ENCODE measurements at places on chromosomes 1 and 21. TPM values are rescaled to one million over a fixed set of nuclear protein-coding genes. Genes with fewer than 3 reads are reported as not detected.

The SPRR4 gene
- total RNA-seq: not detected

The PLD5 gene
- total RNA-seq: 2.4 TPM

The SLAMF9 gene
- 1.9 TPM for total RNA-seq

The RNU1-2 gene
- total RNA-seq: under 0.01 TPM

The TMEM183A gene
- total RNA-seq: 41.7 TPM

DNA sequence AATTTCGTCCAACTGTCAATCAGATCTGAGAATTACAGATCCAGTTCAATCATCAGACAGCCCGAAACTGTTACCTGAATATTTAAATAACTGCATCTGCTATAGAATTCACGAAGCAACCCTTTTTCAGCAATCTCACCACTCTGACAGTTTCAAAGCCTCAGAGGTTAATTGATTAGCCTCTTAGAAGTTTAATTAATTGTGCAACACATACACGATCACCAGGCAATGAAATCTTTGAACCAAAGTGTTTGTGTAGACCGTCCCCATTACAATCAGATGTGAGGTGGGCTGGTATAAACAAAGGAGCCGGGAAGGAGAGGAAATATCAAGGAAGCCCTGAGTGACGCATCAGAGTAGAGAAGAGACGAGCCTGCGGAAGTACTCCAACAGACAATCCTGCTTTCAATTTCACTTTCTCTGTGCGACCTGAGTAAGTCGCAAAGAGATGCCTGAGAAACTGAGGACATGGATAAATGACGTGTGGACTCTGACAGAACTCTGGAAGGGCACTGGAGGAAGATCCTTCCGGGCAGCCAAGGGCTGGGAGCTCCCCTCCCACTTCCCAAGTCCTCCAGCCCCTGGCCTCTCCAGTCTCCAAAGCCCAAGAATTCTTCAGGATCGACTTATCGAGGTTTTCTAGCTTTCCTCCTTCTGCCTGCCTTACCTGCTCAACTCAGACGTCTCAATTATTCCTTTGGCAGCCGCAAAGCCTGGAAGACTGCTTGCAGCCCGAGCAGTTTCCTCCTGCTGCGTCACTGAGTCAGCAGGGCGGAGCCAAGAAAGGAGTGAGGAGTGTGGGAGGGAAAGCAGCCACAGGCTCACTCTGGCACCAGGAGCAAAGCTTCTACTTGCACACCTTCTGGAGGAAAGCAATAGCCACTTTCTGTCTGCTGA, at the start of gene RNASEL:
TSS of gene RNASEL (minus strand) at position 757 of the 897 bp plus-strand sequence. CDS start 2,450 bp downstream, outside the sequence.
- peak; percentile 88 for DNase-seq

DNA sequence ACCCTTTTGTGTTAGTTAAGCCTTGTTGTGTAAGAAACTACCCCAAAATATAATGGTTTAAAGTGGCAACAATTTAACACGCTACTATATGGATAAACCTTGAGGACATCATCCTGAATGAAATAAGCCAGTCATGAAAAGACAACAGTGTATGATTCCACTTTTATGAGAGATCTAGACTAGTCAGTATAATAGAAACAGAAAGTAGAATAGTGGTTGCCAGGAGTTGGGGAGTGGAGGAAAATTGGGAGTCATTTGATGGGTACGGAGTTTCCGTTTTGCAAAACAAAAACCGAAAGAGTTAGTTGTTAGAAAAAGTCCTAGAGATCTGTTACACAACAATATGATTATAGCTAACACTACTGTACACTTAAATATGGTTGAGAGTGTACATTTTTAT, 16.0 kb upstream of the CHIA start:
- DNase-seq: no peak

GRCh38 chr1:119724611-119725218, 13.0 kb downstream of the PHGDH start:
- no peak for DNase-seq

GRCh38 chr1:6350416-6351088, 43.0 kb downstream of the ACOT7 start:
- no peak for DNase-seq

DNA sequence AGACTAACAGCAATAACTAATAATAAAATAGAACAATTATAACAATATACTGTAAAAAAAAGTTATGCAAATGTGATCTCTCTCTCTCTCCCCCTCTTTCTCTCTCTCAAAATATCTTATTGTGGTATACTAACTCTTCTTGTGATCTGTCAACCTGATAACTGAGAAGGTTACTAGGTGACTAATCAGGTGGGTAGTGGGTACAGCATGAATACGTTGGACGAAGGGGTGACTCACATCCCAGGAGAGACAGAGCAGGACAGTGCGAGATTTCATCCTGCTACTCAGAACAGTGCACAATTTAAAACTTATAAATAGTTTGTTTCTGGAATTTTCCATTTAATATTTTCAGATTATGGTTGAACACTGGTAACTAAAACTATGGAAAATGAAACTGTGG, 257.5 kb downstream of the LRRC40 start:
- no peak for DNase-seq

DNA sequence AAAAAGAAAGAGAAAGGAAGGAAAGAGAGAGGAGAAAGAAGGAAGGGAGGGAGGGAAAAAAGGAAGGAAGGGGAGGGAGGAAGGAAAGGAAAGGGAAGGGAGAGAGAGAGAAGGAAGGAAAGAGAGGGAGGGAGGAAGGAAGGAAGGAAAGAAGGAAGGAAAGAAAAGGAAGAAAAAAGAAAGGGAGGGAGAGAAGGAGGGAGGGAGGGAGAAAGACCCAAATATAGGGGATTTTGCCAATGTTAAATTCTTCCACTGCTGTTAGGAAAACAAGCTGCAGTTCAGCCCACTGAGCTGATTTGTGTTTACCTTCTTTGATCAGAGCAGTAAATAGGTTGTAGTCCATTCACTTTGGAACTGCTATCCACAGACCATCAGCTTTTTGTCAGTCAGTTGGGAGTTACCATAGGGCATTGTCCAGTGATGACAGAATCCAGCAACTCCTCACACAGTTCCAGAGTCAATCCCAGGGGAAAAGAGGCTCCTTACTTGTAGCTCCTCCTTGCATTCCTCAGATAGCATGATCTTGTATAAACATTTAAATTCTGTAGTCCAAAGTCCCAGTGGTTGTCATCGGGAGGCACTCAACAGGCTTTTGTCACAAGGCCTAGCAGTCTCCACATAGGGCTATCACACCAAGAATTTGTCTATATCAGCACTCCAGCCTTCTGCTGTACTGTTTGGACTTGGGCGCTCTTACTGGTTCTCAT, 13.5 kb upstream of the PPP1R8 start:
- DNase-seq: peak; percentile 74

- no peak for DNase-seq
These were observed 546 bp downstream of the KIF21B start for GRCh38 chr1:201022820-201023516.

DNA sequence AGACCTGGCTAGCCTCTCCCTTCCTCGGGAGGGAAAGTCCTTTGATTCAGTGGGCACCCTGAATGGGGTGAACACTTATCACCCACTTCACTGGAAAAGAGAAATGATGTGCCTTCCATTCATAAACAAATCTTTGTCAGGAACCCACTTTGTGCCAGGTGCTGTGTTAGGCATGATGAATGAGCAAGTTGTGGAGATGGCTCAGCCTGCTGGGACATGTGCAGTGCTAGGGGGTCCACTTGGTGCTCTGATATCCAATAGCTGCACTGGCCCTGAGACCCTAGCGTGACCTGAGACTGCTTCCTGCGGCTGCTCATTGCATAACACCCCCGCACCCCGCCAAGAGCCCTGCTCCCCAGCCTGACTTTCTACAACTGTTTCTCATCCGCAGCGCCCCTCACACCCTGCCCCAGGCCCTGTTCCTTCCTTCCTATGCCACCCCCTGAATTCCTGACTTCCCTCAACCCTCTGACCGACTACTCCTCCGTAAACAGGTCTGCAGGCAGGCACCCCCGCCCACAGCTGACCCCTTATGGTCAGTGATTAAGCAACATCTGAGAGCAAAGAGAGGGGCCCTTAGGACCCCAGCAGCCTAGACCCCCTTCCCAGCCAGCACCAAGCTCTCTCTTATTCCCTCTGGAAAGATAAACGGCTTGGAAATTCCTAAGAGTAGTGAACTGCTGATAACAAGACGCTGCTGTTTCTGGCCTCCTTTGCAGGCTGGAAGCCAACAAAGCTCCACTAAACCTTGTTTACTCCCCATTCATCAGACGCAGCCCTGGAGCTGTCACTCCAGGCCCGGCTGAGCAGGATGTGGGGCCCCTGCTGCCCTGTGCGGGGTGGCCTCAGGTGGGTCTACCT, 12.9 kb downstream of the CSRP1 start:
- peak; percentile 92 for DNase-seq

DNA sequence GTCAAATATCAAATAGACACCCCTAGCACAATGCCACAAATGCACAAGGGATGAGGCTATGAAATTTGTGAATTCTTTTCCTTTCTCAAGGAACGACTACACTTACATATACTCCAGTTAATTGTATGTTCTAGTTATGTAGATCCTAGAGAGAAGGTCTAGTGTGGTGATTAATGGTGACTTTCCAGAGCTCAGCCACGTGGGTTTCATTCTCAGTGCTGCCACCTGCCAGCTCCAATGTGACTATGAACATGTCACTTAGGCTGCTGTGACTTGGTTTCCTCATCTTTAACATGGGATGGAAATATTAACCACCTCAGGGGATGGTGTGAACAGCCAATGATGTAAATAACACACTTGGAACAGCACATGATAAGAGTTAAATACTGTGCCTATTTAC, 138.3 kb downstream of the APP start:
- DNase-seq: no peak

Measured in umbilical cord (tissue), 2 donors.